ENCODE measurements at places on chromosomes 11 and 22.

DNA sequence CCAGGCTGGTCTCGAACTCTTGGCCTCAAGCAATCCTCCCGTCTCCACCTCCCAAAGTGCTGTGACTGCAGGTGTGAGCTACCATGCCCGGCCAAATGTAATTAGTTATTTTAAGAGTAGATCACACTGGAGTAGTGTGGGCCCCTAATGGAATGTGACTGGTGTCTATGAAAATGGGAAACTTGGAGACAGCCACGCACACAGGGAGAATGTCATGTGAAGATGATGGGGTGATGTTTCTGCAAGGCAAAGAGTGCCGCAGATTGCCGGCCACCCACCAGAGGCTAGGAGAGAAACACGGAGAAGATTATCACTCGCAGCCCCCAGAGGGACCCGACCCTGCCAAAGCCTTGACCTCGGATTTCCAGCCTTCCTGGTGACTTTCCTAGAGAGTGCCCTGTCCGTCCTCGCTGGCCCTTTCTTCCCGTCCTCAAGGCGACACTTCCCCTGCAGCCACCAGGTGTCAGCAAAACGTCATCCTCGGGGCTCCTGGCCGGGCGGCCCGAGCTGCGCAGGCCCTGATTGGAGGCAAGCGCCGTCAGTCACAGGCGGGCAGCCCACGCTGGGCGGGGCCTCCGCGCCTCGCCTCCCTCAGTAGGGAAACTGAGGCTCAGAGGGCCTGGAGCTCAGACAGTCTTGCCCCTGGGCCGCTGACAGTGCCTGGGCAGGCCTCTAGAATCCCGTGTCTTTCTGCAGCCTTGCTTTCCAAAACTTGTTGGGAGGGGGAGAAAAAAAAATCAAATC, 16.3 kb downstream of the CRYBB2 start:
- no peaks in the 10 kb centered on the region for H3K4me1 ChIP-seq
- H3K27me3 ChIP-seq = peaks cover 19% of the 10 kb centered on the region
- no peaks in the 10 kb centered on the region for H3K36me3 ChIP-seq

DNA sequence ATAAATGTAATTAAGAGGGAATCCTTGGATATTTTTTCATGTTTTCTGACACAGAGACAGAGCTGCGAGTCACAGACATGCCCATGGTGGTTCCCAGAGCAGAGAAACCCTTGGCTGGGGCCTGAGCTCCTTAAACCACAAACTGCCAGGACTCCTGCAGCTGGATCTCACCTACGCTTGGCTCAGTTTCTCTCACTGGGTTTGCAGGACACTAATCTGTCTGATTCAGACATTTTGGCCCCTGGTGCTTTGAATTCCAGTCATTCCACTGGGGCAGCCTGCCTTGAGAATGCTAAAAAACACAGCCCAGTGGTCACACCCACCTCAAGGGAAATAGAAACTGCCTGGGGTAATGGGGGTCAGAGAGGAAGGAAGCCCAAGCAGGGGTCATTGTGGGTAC, 122.6 kb downstream of the CCDC81 start:
- H3K4me1 ChIP-seq = peaks cover 9% of the 10 kb centered on the region
- H3K4me3 ChIP-seq = no peak overlapping the region
- H3K27me3 ChIP-seq = no peaks in the 10 kb centered on the region
- DNase-seq = no peak

DNA sequence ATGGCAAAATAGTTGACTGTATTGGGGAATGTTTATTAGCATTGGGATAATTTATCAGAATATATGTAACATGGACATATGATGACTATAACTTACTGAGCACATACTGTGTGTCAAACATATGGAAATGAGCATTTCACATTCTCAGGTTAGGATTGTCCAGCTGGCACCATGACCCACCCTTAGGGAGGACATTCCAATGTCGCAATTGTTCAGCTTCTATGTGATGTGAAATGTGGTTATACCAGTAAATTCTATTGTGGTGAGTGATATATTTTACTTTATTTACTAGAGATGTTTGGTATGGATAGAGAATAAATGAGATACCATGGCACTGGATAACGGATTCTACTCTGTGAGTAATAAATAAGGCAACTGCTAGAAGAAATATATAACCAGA, 50.4 kb downstream of the OR4A47 start:
- no peaks in the 10 kb centered on the region for H3K27me3 ChIP-seq
- no peaks in the 10 kb centered on the region for H3K36me3 ChIP-seq
- no peak overlapping the region for H3K27ac ChIP-seq
- H3K4me1 ChIP-seq = no peaks in the 10 kb centered on the region

DNA sequence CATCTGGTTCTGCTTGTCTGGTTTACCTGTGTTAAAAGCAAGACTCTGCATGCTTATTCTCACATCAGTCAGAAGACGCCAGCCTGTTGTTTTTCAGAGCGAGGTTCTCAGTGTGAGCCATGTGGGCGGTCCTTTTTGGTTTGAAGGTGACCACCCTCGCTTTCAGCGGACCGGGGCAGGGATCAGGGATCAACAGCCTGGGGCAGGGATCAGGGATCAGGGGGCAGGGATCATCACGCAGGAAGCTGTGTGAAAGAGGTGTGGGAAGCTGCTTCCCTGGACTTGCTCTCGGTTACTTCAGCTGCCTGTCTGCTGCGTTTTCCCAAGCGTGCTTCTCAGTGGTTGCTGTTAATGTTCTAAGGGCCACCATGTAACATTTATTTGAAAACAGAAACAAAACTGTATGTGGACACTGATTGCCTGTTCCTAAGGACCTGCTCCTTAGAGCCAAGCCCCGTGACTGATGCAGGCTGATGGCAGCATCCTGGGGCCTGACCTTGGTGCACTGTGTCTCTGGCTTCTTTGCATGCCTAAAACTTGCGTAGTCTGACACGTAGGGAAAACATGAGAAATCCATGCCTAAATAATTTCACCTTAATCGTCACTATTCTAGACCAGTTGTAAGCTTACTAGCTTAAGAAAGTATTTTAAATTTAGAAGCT, 146.9 kb downstream of the ATXN10 start:
- peak overlapping the region; percentile 21 for H3K27ac ChIP-seq
- DNase-seq = no peak
- H3K36me3 ChIP-seq = peaks cover 8% of the 10 kb centered on the region

- H3K4me3 ChIP-seq = no peak overlapping the region
- H3K27ac ChIP-seq = no peak overlapping the region
- H3K4me1 ChIP-seq = peaks cover 27% of the 10 kb centered on the region
Observed at GRCh38 chr11:67024966-67025365, 2.0 kb downstream of the SYT12 start.

All from thymus (tissue), 14 donors.